Dorsolateral prefrontal cortex (tissue), 122 donors: ENCODE measurements at places on chromosomes 5 and 9. TPM values are rescaled to one million over a fixed set of nuclear protein-coding genes. Genes with fewer than 3 reads are reported as not detected.

DNA sequence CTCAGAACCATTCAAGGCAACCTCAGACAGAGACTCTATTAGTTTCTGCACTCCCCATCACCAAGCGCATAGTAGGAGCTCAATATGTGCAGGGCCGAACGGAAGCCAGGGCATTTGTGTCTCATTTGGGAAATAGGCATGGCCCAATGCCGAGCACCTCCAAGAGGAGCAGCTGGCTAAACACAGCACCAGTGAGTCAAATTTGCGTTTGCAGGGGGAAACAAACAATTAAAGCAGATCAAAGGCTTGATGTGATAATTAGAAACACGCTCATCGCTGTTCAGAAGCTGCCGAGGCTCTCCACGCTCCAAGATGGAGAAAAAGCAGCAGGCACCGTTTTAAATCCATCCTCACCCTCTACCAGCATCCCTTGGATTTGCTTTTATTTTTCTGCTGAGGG lies 225.3 kb downstream of the AGTPBP1 start:
- DNase-seq: no peak

DNA sequence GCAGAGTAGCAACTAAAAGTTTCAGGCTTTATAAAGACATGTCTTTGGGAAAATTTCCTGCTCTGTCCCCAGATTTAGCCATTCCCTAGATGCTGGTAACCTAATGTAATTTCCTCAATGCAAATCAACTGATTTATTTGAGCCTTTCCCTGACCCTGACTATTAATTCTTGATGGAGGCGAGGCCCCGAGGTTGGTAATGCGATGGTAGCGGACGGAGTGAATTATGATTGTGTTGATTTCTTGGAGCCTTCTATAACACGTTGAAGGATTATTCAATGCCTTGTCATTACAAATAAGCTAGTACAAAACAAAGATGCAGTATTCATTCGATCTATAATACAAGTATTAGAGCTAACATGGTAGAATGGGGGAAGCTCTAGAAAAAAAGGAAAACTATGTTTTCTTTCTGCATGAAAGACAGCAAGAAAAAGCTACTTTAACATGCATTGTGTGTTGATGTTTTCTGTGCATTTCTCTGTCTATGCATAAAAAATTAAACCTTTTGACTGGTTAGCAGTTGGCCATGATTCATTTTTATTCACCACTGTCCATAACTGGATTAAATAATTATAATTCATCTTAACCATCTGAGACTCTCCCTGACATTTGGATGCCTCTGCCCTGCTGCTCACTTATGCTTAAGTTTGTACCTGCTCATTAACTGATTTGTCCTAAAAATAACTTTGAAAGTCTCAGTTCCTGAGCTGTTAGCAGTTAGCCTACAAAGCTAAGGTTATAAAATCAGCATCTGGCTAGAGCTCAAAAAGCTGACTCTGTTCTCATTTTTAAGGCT lies 490.2 kb upstream of the NUDT12 start:
- DNase-seq: no peak

GRCh38 chr5:125189531-125189941 lies 443.1 kb upstream of the ZNF608 start:
- DNase-seq: no peak

- no peak for DNase-seq
These were observed 45.7 kb upstream of the PANK3 start for GRCh38 chr5:168624850-168625364.

- no peak for DNase-seq
These were observed 674.6 kb upstream of the SEMA6A start for GRCh38 chr5:117249086-117249815.

DNA sequence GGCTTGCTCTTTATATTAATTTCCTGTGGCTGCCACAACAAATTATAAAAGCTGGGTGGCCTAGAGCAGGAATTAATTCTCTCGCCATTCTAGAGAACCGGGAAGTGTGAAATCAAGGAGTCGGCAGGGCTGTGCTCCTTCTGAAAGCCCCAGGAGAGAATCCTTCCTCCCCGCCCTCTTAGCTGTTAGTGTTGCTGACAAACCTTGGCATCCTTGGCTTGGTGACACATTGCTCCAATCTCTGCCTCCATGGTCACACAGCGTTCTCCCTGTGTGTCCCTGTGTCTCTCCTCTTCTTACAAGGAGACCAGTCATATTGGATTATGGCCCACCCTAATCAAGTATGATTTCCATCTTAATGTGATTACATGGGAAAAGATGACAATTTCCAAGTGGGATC lies 55.9 kb upstream of the NEURL1B start:
- no peak for DNase-seq

DNA sequence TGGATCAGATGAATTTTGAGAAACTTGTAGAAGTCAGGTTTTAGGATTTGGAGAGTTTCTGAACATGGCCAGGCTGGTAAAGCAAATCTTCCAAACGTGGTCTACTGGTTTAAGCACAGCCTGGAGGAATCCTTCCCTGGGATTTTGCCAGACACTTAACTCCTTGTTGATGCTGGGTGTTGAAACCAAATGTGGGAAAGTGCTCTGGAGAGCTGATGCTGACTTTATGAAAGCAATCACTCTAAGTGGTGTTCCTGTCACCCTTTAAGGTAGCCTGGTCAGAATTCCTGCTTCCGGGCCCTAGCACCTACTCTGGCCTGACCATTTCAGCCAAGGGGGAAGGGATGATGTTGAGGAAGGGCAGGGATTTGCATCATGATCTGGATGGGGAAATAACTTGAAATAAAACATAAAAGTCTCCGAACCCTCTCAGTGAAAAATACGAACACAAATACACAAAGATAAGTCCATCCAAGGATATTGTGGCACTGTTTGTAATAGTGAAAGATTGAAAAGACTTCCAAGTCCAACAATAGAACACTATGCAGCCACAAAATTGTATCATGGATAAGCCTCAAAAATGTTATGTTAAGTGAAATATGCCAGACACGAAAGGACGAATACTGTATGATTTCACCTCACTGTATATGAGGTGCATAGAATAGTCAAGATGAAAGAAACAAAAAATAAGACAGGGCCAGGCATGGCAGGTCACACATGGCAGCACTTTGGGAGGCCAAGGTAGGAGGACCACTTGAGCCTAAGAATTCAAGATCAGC lies 57.7 kb downstream of the PDE6A start:
- no peak for DNase-seq

DNA sequence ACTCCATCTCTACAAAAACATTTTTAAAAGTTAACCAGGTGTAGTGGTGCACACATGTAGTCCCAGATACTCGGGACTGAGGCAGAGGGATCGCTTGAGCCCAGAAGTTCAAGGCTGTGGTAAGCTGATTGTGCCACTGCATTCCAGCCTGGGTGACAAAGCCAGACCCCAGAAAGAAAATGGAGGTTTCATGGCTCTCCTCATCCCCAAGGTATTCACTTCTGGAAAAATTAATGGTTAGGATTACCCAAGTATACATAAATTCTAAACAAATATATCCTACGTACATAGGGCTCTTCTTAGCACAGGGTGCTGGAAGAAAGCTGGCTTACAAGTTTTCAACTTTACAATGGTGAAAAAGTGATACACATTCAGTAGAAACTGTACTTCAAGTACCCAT lies 18.6 kb upstream of the RECK start:
- DNase-seq: no peak

- DNase-seq: no peak
These were observed 46.5 kb upstream of the DAPK1 start for GRCh38 chr9:87451149-87451548.

GRCh38 chr9:84153885-84154284 lies 173.3 kb downstream of the RMI1 start:
- no peak for DNase-seq

- no peak for DNase-seq
These were observed 27.1 kb upstream of the LPAR1 start for GRCh38 chr9:111065414-111065813.

DNA sequence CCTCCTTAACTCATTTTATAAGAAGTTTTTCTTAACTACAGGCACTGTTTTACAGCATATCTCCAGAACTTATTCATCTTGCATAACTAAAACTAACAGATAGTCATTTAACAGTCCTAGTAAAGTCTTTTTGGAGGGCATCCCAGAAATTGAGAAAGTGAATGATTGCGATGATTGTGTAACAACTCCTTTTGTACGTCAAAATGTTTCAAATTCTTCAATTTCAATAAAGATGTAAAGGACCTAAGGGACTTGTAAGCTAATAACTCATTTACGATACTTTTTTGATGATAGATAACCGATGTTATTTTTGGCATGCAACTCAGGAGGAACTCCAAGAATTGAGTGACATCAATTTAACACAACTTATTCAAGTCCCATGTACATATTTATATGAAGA lies 42.7 kb downstream of the SVEP1 start:
- DNase-seq: no peak

DNA sequence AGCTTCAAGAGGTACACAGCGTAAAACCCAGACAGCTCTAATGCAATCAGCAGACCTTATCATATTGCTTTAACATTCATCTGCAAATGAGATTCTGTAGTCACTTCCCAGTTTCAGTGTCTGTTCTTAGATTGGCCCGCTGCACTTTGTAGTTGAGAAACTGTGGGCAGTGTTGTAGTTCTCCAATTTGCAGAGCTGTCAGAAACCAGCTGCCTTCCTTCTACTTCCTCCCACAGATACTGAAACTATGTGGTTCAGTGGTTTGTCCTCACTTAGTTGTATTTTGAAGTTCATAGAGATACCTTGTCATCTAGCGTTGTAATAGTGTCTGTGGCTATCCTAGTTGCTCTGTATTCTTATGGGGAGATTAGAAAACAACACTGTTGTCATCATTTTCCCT lies 39.6 kb upstream of the TRIM36 start:
- DNase-seq: no peak

DNA sequence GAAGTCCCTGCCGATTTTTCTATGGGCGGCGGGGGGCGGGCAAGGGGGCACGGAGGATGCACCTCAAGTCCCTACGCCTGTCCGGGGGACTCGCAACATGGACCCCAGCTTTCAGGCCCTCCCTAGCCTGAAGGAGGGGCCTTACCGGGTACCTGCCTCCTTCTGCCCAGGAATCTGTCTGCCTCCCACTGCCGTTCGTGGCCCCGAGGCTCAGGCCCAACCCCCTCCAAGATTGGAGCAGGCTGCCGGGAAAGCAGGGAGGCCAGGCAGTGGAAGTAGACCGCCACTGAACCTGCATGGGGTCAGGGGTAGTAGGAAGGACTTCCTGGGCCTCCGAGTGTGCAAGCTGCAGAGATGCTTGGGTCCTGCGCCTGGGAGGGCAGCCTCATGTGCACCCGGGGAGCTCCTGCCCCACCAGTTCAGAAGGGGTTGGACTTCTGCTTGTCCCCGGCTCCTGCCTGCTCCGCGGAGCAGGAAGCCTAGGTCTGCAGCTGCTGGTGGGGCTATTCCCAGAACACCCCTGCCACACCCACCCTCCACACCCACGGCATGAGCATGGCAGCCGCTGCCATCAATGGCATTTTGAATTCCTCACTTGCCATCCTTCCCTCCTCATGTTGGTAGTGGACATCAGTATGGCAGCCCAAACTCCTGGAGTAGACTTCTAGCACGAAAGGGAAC lies 1312.7 kb upstream of the ACO1 start:
- no peak for DNase-seq

- DNase-seq: no peak
These were observed 7.2 kb downstream of the ZNF354B start for GRCh38 chr5:178866946-178867345.

- no peak for DNase-seq
These were observed 127.1 kb upstream of the GLRA1 start for GRCh38 chr5:152051499-152052454.

DNA sequence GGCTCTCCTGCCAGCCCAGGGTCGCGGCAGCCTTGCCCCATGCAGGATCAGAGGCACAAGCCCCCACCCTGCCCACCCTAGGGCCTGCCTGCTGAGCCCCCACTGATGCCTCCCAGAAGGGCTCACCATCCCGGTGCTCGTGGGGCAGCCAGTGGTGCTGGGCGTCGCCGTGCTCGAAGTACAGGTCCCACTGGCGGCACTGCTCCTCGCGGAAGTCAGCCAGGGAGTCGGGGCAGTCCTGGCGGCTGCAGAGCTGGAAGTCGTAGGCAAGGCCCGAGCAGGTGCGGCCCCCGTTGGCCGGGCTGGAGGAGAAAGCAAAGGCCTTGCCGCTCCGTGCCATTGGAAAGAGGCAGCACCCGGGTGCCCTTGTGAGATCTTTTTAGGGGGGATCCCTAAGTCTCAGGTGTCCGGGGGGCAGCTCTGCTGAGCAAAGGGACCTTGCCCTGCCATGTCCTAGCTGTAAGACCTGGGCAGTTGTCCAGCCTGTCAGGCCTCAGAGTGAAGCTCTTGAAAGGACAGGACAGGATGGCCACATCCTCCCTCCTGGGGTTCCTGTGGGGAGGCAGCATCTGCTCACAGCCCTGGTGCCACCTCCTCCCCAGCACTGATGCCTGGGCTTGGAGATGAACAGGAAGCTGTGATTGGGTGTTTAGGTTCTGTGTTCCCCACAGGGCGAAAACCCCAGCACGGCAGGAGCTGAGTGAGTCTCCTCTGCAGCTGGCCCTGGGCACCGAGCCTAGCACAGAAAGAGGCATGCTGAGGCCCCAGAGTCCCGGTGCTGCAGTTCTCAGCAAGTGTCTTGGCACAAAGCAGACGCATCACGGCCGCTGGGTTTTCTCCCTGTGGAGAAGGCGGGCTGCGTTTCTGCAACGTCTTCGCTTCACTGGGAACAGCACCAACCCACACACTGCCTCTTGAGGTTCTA lies 77.7 kb downstream of the ZNF354C start:
- DNase-seq: no peak

Gene GOLGA1
- total RNA-seq: 24.5 TPM

Gene IL6ST
- 192 TPM for total RNA-seq

Gene LCN6
- total RNA-seq: 10.9 TPM

Gene DMRT2
- total RNA-seq: 3.3 TPM

Gene LCN1
- 0.83 TPM for total RNA-seq

Gene NR6A1
- total RNA-seq: 6.8 TPM

Gene INSL6
- not detected for total RNA-seq

Gene FBLL1
- total RNA-seq: 38.9 TPM

Gene NR5A1
- not detected for total RNA-seq

Gene BNC2
- total RNA-seq: 4.6 TPM

Gene DNAJC25
- 4.9 TPM for total RNA-seq

Gene BHMT2
- total RNA-seq: 6.2 TPM

Gene NINJ1
- 30.1 TPM for total RNA-seq
